Hepatocyte (in vitro differentiated cells): ENCODE measurements at places on chromosomes 12 and 14. TPM values are rescaled to one million over a fixed set of nuclear protein-coding genes. Genes with fewer than 3 reads are reported as not detected.
A peak's percentile ranks its signal among the peaks of the same experiment; 100 is the strongest.

- no peaks in the 10 kb centered on the region for H3K36me3 ChIP-seq
- H3K4me3 ChIP-seq, result no peak overlapping the region
- peak overlapping the region; percentile 91 for H3K27ac ChIP-seq
Observed at GRCh38 chr12:6854036-6854435, 2.1 kb downstream of the USP5 start.

DACT1 gene
- total RNA-seq, result 17.5 and 19.6 TPM in 2 replicates

DNA sequence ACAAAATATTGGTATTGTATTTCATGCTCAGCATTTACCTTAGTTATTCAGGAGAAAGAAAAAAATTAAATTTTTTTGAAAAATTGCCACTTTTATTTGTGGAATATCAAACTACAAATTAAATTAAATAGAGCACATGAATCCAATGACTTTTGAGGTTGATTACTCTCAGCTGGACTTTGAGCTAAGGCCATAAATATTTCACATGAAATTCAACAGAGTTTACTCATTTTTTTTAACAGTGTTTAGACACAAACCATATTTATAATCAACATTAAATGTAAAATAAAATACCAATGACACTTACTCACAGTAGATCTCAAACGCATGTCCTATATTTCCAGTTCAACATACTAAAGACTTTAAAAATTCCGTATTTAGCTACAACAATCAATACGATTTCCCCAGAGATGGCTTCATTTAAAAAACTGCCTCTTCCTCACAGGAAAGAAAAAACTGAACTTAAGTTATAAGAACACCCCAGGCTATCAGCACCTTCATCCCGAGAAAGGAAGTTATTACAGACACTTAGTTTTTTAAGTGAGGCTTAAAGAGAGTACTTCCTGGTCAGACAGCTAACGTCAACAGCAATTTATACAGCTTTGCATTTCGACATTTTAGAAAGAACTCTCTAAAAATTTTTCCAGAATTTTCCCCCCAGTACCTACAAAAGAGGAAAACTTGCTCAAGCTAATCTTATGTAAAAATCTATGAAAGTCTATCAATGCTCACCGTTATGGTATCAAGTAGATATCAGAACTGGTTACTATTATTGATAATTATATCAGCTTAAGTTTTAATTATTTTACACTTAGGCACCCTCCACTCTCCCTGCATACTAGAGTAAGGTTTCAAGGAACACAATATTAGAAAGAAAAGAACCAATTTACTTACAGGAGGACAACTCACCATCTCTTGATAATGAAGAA lies 13.8 kb downstream of the TAOK3 start:
- H3K4me1 ChIP-seq, result peaks cover 8% of the 10 kb centered on the region
- no peaks in the 10 kb centered on the region for H3K36me3 ChIP-seq
- H3K27me3 ChIP-seq, result no peaks in the 10 kb centered on the region
- H3K4me3 ChIP-seq, result no peak overlapping the region
- no peak for DNase-seq

DNA sequence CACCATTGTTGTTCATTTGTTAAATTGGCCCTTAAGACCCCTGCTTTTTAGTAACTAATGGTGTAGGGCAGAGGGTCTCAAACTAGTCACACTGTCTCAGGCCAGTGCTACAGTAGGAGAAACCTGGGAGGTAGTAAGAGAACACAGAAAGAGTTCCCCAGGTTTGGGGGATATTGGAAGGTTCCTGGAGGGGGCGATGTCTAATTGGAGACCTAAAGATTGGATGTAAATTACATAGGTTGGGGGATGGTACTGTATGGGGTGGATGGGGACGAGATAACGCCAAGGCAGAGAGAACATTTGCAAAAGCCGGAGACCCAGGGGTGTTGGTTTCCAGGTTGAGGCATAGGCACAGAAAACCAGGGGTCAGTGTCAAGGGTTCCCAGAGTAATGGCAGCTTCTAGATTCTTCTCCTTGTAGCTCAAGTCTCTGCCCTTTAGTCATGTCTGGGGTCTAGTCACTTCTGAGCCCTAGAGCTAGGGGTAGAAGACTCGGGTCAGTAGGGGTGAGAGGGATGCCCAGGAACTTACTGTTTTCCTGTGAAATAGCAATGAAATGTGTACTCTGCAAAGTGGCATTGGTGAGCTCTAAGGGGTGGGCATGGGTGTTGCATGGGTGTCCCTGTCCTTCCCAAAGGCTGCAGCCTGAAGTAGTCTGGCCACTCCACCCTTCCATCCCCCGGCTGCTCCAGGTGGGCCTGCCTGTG lies 21.8 kb downstream of the PLEKHG3 start:
- H3K4me1 ChIP-seq, result peaks cover 56% of the 10 kb centered on the region
- peak overlapping the region; percentile 94 for H3K27ac ChIP-seq
- no peaks in the 10 kb centered on the region for H3K27me3 ChIP-seq
- H3K36me3 ChIP-seq, result no peaks in the 10 kb centered on the region

REP15 gene
- total RNA-seq, result 1.6 and 4.7 TPM in 2 replicates

GRCh38 chr12:58184212-58184611 lies 242.8 kb downstream of the ATP23 start:
- no peak overlapping the region for H3K27ac ChIP-seq
- H3K36me3 ChIP-seq, result no peaks in the 10 kb centered on the region
- no peaks in the 10 kb centered on the region for H3K4me1 ChIP-seq
- H3K27me3 ChIP-seq, result no peaks in the 10 kb centered on the region

C12orf75 gene
- 80.9 and 92.3 TPM in 2 replicates for total RNA-seq

DNA sequence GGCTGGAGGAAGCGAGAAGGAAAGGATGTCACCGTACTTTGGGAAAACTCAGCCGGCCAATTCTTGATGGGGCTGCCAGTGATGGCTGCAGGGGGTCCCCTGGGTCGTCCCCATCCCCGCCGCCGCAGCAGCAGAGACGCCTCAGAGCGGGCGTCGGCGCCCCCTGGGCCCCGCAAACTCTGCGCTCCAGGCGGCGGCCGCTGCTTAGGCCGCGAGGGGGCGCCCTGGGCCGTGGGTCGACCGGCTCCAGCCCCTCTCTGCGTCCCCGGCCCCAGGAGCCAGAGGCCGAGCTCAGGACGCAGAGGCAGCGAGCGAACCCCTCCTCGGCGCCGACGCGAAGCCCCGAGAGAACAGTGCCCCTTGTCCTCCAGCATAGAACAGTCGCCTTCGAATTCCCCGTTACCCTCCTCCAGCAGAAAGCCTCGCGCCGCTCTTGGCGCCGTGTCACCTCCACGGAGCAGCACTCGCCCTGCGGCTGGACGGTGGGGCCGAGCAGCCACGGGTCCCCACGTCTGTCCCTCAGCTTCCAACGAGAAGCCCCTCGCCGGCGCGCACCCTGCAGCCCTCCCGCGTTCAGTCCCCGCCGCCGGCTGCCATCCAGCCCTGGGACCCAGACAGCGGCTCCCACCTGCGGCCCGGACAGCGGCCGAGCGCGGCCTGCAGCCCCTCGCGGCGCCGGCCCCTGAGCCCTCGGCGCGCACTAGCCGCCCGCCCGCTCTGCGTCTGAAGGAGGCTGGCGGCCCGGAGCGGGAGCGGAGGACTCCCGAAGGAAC lies 106.6 kb downstream of the PRICKLE1 start:
- peak; percentile 91 for DNase-seq
- H3K36me3 ChIP-seq, result no peaks in the 10 kb centered on the region
- H3K4me1 ChIP-seq, result peaks cover 20% of the 10 kb centered on the region

DNA sequence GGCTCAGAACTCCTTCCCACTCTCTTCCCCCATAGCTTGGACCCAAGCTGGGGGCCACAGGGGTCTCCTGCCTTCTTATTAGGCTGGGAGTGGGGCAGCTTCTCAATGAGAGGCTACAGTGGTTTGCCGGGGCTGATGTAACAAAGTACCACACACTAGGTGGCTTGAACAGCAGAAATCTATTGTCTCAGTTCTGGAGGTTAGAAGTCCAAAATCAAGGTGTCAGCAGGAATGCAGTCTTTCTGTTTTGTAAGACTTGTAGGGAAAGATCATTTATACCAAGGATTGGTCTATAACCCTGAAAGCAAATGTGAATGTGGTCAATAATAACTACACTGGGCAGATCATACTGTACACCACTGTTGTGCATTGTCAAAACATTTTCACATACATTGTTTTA lies 124.5 kb upstream of the ARHGAP5 start:
- H3K36me3 ChIP-seq, result no peaks in the 10 kb centered on the region
- no peak overlapping the region for H3K4me3 ChIP-seq
- H3K27ac ChIP-seq, result no peak overlapping the region
- peaks cover 22% of the 10 kb centered on the region for H3K4me1 ChIP-seq
- H3K27me3 ChIP-seq, result no peaks in the 10 kb centered on the region
